ENCODE measurements at places on chromosomes 6 and 20.

DNA sequence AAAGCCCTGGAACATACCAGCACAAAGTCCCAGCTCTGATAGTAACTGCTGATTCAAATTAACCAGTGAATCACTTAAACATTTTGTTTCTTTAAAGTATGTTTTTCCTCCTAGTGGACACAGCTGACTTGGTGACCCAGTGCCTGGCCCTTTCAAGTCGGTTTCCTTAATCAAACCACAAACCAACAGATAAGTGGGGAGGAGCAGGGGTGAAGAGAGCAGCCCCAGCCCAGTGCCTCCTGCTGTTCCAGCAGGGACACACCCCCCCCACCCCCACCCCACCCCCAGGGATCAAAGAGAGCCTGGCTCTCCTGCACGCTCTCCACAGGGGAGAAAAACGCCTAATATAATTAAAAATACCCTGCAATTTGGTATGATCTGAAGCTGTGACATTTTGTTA, 55.4 kb upstream of the TBXT start:
- DNase-seq, result no peak

- DNase-seq, result no peak
Measured at GRCh38 chr20:38346741-38347140, 459 bp downstream of the LBP start.

DNA sequence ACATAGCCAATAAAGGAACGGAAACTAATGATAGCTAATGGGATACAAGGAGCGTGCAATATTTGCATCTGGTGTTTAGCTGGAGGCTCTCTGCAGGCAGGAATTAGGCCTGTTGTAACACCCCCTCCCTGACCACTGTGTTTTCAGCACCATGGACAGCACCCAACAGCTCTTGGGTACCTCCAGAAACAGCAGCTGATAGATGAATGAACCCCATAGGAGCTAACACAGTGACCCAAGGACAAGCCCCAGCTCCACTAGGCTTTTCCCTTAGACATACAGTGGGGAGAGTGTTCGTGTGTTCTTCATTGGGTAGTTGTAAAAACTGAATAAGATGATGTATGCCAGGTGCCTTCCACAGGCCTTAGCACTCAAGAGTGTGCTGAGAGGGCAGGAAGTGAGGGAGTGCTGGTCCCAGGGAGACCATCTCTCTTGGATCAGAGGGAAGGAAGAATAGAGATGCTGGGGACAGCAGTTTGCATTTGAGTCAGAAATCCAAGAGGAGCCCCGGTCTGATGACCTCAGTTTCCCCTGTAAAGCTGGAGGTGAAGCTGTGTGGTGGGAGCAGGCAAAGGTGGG, 161.3 kb downstream of the PHACTR3 start:
- no peak for DNase-seq

- no peak for DNase-seq
Measured at GRCh38 chr20:61014491-61014890, 237.6 kb upstream of the CDH4 start.

DNA sequence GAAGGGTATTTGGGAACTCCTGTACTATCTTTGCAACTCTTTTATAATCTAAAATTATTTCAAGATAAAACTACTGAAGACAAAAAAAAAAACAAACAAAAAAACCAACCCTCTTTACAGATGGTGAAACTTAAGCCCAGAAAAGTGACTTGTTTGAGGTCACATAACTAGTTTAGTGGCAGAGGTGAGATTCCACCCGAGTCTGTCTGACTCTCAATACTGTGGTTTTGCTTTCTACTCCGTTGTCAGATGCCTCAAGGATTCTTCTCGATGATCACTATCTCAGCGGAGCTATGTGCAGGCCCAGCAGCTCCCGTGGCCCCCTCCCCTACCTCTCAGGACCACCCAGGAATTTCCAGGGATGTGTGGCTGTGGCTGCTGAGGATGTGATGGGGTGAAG, 36.1 kb upstream of the KCNB1 start:
- DNase-seq, result no peak

- DNase-seq, result no peak
Measured at GRCh38 chr6:148648754-148649453, 97.9 kb upstream of the UST start.

DNA sequence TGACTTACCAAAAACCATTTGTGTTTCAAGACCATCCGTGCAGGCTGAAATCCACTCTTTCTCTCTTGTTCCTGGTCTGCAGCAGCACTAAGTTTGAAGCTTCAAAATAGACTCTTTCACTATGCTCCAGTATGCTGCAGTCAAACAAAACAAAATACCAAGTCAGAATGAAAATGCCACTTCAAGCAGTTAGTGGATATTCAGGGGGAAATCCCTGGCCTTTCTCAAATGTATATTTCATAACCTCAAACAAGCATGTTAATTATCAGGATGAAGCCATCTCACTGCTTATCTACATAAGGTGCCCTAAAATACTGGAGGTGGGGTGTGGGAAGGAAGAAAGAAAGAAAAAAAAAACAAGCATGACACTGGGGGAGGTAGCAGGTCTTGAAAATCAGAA, 103.5 kb downstream of the ATXN1 start:
- DNase-seq, result no peak

- no peak for DNase-seq
Measured at GRCh38 chr6:43582911-43583310, 6.9 kb downstream of the POLH start.

DNA sequence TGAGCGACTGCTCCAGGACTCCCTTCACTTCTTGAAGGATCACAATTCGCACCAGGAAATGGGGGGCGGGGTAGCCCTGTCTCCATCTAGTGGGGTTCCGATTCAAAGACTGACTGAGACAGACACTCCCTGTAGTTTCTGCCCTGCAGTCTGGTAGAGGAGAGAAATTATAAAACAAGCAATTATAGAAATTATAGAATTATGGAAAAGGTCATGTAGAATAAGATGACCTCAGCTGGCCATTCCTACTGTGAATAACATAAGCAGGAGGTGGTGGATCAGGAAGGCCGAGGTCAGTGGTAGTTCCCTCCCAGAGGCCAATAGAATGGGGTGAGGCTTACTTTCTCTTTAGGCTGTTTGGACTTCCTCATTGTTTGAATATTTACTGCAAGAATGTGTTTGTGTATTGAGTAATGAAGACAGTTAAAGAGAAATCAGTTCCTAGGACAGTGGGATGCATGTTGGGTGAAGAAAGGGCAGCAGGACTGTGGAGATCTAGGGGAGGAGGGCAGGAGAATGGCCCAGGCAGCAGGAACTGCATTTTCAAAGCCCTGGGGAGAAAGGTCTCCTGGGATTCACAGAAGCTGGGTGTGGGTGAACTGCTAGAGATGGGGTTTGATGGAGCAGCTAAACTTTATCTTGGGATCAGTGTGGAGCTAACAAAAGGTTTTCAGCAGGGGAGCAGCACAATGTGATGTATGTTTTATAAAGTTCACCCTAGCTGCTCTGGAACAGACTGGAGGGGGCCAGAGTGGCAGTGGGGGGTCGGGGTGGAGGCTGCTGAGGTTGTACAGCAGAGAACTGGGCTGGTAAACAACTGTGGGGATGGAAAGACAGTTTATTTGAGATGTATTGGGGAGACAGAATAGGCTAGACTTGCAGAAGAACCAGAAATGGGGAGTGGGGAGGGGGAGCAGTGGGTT, 2.1 kb downstream of the ZNF341 start:
- DNase-seq, result peak; percentile 61

DNA sequence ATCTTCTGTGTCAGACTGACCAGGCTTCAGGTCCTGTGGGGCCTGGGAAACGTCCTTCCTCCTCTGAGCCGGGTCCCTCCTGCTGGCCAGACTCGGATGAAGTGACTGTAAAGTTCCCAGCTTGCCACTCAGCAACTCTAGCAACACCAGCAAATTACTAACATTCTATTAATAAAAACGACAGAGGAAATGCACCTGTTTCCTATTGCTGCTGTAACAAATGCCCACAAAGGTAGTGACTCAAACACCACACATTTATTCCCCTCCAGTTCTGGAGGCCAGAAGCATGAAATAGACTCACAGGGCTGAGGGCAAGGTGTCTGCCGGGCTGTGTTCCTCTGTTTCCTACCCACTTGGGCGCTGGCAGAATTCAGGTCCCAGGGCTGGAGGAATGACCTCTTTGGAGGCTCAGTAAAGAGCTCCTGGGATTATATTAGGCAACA, 48.8 kb downstream of the CTCFL start:
- no peak for DNase-seq

DNA sequence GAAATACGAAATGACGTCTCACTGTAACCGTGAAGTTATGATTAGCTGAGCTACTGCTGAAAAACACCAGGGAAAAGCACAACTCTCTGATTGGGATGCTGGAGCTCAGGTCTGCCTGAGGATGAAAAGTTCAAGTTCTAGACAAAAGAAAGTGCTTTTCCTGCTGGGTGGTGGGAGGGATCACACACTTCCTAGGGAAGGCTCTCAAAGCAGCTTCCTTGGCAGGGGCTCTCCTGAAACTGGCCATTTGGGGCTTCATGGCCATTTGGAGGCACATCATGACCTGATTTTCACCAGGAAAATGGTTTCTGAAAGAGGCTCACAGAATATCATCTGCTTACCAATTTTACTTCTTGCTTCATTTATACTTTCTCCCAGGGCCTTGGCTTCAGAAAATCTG, 97.1 kb upstream of the KCNK16 start:
- no peak for DNase-seq

GRCh38 chr6:32288426-32288825, 64.6 kb upstream of the NOTCH4 start:
- no peak for DNase-seq

DNA sequence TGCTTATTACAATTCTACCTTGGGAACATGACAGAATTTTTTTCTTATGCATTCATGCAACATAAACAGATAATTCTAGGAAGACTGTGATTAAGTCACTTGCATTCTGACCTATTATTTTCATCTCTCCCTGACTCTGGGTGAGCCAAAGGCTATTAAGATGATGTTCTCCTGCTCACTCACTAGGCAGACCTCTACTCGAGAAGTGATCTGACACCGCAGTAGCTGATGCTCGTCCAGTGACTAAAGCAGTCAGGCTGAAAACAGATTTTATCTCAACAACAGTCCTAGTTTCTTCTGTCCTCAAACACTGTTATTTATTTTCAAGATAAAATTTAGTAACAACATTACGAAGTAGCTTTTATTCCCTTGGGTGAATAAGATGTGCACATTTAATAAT, 17.3 kb downstream of the NAA20 start:
- DNase-seq, result no peak

GRCh38 chr20:57781901-57782300, 72.1 kb upstream of the PMEPA1 start:
- DNase-seq, result no peak

DNA sequence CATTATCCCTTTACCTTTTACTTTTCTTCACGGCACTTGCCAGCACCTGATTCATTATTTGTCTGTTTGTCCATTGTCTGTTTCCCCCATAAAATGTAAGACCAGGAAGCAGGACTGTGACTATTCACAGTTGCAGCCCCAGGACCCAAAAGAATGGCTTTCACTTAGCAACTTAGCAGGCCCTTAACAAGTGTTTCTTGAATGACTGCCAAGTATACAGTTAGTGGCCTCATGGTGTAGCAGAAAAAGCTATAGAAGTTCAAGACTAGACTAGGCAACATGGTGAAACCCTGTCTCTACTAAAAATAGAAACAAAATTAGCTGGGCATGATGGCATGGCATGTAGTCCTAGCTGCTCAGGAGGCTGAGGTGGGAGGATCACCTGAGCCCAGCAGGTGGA, 4.3 kb downstream of the SLC26A8 start:
- no peak for DNase-seq

- no peak for DNase-seq
Measured at GRCh38 chr6:47256981-47257730, 52.5 kb downstream of the TNFRSF21 start.

DNA sequence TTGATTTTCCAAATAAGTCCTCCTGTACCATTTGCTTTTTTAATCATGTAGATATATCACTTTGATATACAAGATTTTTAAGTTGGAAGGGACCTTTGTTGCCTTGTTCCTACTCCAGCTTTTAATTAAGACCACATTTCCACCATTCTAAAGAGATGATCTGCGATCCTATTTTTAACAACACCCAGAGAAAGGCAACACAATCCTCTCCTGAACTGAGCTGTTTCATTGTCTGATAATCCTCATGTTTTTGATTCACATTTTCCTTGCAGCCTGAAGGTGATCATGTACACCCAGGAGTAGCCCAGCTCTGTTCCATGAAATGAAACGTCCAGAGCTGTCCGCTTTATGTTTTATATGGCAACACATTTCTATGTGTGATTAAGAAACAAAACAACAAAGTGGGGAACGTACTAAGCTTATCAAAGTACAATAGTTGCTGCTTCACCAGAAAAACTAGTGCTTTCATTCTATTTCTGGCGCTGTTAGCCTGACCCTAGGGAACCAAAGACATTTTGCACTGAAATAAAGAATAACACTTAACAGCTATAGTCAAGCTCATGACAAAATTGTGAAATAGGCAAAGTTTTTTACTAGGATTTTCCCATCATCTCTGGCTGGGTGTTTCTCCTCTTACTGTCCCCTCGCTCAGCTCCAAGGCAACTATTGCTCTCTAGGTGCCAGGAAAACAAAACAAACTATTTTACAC, 22.6 kb upstream of the TRAF3IP2 start:
- peak; percentile 67 for DNase-seq

DNA sequence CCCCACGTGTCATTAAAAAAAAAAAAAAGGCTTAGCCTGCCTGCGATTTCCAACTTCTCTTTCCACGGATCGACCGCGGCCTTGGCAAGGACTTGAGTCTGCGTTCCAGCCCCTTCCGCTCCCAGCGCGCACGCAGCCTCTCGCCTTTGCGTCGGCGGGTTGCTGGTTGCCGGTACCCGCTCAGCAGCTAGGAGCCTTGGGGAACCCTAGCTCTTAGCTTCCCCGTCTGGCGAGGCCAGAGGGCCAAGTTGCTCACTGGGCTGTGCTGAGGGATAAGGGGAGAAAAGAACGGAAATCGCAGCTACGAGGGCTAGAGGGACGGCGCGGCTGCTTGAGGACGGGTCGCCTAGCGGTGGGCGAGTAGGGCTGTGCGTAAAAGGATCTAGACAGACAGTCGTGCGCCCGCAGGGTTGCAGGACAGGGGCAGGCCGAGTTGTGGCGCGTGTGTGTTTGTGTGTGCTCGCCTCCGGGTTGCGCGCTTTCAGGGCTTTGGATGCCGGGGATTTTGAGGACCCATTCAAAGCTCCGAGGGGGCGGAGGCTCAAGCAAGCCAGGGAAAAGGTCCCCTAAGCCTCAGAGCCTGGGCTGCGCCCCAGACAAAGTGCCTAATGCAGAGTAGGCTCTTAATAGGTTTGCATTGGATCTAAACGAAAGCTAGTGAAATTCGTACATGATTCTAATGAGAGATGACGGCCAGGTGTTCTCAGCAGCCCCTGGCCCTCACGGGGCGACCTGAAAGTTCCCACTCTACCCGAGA, 40.5 kb upstream of the OSTM1 start:
- DNase-seq, result no peak

- DNase-seq, result no peak
Measured at GRCh38 chr6:159008656-159009288, 8.8 kb upstream of the RSPH3 start.

DNA sequence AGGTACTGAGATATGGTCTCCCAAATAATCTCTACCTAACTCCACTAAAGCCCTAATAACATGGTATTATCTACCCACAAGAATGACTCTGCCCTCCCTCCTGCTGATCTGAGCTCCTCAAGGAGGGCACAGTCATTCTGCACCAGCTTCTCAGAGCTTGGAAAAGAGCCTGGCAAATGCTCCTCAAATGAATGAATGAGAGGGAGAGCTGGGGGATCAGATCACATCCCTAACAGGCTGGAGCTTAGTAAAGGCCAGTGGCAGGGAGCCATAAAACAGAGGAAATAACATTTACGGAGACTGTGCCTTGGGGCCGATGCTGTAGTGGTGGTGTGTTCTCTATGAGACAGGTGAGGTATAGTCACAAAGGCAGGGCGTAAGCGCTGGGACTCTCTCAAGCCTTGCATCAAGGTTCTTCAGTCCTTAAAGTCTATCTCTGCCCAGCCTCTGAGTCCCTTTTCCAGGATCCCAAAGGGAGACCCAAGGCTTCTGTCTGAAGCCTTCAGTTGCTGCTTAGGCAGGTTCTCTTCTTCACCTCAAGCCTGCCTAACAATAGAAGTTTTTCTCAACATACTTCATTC, 7.2 kb upstream of the NNAT start:
- no peak for DNase-seq
